Fibroblast of the conjunctiva (primary cell): ENCODE measurements at places on chromosomes 12 and 14.
A peak's percentile ranks its signal among the peaks of the same experiment; 100 is the strongest.

GRCh38 chr14:76763096-76764041, 2.1 kb downstream of the VASH1 start:
- no peak for DNase-seq

GRCh38 chr12:68773582-68773981, 27.6 kb downstream of the SLC35E3 start:
- DNase-seq, result no peak

- DNase-seq, result no peak
Measured at GRCh38 chr12:116421785-116422538, 137.2 kb upstream of the MAP1LC3B2 start.

DNA sequence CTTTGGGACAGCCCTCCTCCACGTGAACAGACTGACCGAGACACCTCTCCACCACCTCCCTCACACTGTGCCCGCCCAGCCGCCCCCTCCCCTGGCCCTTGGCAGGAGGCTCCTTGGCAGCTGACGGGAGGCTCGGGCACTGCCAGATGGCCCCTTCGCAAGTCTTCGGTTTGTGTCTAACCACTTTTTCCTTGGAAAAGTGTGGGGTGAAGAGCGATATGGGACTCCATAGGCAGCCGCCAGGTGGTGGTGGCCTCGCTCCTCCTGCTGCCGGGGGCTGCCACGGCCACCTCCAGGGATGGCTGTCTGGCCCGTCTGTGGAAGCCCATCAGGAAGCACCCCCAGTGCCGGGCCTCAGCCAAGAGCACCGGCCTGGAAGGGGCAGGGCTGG, 58.7 kb downstream of the LRCOL1 start:
- no peak for DNase-seq

- no peak for DNase-seq
Measured at GRCh38 chr12:55705782-55706402, 1.8 kb downstream of the ITGA7 start.

DNA sequence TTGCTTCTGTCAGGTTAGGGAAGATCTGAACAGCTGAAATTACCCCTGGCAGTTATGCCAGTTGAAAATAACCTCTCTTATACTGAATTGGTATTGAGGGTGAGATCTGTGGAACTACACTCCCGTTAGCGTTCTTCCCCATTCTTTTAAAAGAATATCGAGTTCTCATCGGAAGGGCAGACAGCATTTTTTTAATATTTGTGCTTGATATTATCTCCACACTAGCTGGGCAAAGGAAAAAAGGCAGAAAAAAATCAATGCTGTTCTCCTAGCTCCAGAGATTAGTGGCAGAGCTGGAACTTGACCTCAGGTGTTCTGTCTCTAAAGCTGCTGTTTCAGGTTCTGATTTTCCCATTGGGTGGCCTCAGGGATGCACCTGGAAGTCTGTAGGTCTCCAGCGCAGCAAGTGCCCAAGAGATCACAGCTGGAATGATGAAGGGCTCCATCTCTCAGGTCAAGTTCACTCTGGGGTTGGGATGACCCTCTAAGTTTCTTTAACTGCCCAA, 67.5 kb downstream of the SLC38A1 start:
- no peak for DNase-seq

GRCh38 chr12:69916544-69917235, 91.7 kb downstream of the MYRFL start:
- DNase-seq, result no peak

GRCh38 chr14:57492859-57493258, 798 bp downstream of the CCDC198 start:
- DNase-seq, result no peak

DNA sequence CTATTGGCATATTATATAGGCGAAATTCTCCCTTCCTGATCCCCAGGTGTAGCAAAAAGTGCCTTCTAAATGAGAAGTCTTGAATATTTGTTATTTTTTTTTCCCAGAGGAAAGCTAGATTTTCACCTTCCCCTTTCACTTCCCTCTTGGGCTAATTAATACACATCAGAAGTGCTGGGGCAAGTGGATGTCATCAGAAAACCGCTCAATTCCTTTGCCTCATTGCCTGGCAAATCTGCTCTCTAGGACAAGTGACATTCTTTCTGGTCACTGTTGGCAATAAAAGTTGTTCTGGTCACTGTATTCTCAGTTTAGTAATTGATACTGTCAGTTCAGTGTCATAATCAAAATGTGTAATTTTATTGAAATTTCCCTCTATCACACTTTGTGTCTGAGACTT, 174.5 kb downstream of the ETNK1 start:
- DNase-seq, result no peak

DNA sequence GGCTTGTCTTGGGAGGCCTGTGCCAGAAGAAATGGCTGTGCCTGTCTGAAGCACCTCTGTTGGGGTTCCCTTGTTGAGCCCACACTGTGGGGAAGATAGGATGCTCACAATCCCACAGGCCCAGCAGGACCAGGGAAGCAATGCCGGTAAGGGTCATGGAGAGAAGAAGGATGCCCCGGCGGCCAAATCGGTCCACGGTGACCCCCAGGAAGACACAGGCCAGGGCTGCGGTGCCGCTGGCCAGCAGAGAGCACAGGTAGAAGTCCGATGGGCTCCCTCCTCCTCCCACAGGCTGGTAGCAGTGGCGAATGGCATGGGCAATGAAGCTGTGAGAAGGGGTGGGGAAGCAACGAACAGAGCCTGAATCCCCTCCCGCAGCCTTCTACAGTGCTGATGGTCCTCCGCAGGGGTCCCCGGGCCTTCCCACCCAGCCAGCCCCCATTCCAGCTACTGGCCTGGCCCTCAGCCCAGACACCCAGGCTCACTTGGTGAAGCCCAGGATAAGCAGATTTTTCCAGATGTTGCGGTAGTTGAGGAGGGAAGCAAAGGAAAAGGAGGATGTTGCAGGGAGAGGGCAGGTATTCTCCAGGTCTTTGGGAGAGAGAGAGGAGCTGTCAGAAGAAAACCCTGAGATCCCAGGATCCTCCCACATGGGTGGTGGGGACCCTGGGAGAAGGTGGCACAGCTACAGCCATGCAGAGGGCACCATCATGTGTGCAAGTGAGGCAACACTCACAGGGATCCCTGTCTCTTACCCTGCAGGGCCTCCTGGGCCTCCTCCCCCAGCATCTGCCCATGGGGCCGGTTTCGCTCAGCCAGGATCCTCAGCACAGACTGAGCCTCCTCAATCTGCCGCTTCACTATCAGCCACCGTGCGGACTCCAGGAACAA, 5.0 kb downstream of the SLC22A17 start:
- DNase-seq, result no peak

DNA sequence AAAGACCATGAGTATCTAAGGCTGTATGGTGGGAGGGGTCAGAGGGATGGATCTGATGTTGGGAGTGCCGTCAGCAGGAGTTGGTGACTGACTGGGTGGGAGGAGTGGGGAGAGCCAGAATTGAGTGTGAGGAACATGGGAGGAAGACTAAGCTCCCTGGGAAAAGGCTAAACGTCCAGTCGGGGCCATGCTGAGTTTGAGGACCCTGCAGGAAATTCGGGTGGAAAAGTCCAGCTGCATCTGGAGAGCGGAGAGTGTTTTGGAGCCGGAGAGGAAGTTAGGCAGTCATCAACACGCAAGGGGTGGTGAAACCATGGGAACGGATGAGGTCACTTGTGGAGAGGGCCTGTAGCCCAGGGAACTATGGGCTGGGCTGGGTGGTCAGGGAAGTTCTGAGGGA, 60.9 kb downstream of the ELK3 start:
- no peak for DNase-seq

DNA sequence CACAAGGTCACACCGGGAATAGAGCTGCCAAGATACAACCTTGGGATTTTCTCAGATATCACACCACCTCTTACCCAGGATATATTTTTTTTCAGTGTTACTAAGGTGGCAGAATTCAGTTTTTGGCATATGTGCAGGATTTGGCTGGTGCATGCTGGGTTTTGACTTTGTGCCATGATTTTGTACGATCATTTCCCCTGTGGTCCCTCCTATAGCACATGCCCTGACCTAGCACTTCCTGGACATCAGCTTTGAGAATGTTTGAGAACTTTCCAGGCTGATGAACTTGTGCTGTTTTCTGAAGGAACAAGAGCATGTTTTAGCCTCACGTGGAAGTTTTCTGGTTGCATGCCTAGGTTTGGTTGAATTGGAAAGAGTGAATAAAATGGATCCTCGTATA, 11.0 kb upstream of the TBPL2 start:
- no peak for DNase-seq

GRCh38 chr12:98471085-98471484, 44.3 kb upstream of the TMPO start:
- no peak for DNase-seq

DNA sequence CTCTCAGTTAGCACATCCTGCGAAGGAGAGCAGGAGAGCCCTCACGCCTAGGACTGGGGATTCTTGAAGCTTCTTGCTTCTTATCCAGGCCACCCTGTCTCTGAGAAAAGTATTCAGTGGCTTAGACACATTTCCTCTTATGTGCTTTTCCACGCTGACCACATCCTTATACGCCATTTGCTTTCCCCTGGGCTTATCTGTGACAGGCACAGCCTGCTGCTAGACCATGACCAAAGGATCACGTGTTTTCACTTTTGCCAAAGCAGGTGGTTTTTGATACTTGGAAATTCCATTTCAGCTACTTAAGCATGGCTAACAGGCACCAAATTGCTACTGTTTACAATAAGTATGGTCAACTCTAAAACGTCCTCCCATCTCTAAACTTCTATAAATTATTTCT, 587.4 kb downstream of the AACS start:
- no peak for DNase-seq

- DNase-seq, result peak; percentile 35
Measured at GRCh38 chr12:12943586-12944260, 8.2 kb downstream of the GPRC5D start.

- peak; percentile 48 for DNase-seq
Measured at GRCh38 chr14:52399921-52400595, 85.9 kb downstream of the PTGER2 start.

- DNase-seq, result no peak
Measured at GRCh38 chr14:69532561-69533340, 41.9 kb downstream of the CCDC177 start.

GRCh38 chr12:21416511-21417121, 20.8 kb upstream of the PYROXD1 start:
- no peak for DNase-seq

- DNase-seq, result no peak
Measured at GRCh38 chr12:120267736-120268135, 2.2 kb upstream of the PXN start.

- no peak for DNase-seq
Measured at GRCh38 chr12:90253136-90253535, 544.5 kb upstream of the ATP2B1 start.

- DNase-seq, result no peak
Measured at GRCh38 chr12:2501464-2502191, 293.1 kb upstream of the FKBP4 start.

- no peak for DNase-seq
Measured at GRCh38 chr14:91135039-91135438, 21.2 kb downstream of the DGLUCY start.

GRCh38 chr14:63240221-63240620, 36.0 kb downstream of the RHOJ start:
- no peak for DNase-seq

DNA sequence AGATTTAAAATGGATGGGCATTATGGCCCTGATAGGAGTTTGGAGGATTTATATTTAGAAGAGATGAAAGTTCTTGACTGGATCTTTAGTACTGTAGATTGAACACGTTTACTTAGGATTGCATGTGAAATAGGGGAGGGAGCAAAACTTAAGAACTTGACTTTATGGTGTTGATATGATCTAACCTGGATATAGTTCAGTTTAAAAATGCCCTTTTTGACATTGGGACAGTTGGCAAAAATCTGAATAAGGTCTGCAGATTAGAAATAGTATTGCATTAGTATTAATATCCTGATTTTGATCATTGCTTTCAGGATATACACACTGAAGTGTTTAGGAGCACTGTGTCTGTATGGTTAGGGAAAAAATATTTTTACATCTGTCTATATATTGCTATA, 9.6 kb downstream of the TMBIM6 start:
- DNase-seq, result no peak

DNA sequence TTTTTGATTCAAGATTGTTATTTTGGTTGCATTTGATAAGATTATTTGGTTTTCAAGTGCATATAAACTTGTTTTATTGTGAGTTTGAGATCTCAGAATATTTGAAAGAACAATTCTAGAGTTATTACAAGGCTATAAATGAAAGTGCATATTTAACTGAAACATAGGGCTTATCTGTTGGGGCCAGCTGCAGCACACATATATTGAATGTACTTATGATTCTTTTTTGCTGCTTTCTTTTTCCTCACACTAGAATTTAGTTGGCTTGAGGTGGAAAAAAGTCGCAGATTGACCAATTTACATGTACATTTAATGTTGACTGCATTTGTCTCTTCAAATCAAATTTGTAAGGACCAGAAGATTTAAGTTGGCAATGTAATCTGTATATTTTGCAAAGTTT, 88.0 kb downstream of the PCNX1 start:
- DNase-seq, result no peak

DNA sequence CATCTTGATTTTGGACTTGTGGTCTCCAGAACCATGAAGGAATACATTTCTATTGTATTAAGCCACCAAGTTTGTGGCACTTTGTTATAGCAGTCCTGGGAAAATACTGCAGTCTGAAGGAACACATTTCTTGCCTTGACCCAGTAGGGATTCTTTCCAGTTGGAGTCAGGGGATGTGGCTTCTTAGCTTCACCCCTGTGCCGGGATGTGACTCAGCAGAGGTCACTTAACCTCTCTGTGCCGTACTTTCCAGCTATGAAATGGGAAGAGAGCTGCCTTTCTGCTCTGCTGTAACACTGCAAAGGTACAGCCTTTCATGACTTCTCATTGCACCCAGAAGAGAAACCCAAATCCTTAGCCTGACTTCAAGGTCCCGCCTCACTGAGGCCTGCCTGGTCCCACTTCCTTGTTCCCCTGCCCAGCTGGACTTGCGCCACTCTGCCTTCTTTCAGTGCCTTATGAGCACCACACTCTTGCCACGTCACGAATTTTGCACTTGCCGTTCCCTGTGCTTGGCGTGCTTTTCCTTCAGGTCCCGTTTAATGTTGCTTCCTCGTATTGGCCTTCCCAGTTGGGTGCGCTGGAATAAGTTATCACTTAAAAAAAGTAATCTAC, 24.2 kb downstream of the CHST11 start:
- DNase-seq, result peak; percentile 10

GRCh38 chr12:46369095-46369473, 3.5 kb downstream of the SLC38A2 start:
- no peak for DNase-seq

DNA sequence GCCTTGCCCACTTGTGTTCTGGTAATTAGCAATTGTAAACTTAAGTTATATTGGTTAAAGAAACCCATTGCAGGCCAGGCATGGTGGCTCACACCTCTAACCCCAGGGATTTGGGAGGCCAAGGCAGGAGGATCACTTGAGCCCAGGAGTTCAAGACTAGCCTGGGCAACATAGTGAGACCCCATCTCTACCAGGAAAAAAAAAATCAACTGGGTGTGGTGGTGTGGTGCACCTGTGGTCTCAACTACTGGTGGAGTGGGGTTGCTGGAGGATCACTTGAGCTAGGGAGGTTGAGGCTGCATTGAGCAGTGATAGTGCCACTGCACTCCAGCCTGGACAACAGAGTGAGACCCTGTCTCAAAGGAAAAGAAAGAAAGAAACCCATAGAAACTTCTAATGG, 13.7 kb downstream of the YY1 start:
- no peak for DNase-seq

- DNase-seq, result no peak
Measured at GRCh38 chr12:58528271-58528670, 392.0 kb downstream of the LRIG3 start.

- DNase-seq, result no peak
Measured at GRCh38 chr12:130350715-130351114, 13.0 kb downstream of the PIWIL1 start.

- no peak for DNase-seq
Measured at GRCh38 chr14:105582639-105583038, 56.3 kb downstream of the TMEM121 start.
